ENCODE measurements at places on chromosomes 4 and X.

DNA sequence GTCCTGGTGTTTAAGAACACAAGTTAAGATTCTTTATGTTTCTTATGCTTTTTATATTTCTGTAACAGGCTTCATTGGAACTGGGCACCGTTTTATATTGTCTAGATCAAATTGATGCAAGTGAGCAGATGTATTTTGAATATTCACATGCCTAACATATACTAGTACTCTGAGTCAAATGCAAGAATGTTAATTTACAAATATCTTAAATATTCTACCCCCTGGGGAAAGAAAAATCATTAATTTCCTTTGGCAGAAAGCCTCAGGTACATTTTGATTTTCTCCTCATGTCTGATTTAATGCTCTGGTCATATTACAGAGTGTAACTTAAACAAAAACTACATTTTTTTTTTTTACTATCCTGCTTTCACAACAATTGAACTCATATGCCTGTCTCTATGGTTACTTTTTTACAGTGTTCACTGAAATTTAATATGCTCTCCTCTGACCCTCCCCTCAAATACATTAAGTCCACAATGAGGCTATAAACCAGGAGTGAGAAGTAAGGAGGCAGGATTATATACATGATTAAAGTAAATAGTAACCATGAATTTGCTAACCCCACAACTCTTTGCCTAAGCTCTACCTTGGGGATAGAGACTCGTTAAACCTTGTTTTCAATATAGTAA is 2.4 kb upstream of the NSUN7 start:
- DNase-seq, result no peak

- DNase-seq, result no peak
Measured at GRCh38 chr4:85555206-85555605, 80.3 kb downstream of the ARHGAP24 start.

DNA sequence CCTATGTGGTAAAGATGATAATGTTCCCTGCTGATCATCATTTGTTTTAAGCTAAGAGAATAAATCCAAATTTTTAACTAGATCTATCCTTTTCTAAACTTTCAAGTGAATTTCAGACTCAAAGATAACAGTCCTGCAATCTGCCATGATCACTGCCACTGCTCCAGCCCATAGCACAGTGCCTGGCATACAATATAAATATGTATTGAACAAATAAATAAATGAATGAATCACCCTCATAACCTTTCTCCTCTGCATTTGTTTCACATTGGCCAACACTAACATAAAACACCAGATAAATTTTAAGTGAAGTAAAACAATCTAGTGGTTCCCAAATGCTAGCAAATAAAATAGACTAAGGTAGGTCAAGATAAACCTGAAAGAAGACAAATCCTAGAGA is 439.0 kb downstream of the GPM6A start:
- DNase-seq, result no peak

- DNase-seq, result no peak
Measured at GRCh38 chrX:130176354-130176776, 4.6 kb downstream of the RAB33A start.

DNA sequence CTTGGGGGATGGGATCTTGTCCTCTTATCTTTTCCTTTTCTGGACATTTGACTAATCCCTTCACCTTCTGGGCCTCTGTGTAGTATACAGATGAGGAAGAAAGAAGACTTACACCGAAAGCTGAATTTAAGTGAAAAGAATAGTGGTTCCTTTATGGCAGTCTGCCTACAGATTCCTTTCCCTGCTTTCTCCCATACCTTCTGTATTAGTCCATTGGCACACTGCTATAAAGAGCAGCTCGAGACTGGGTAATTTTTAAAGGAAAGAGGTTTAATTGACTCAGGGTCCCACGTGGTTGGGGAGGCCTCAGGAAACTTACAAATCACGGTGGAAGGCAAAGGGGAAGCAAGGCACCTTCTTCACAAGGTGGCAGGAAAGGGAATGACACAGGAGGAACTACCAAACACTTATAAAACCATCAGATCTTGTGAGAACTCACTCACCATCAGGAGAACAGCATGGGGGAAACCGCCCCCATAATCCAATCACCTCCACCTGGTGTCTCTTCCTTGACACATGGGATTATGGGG is 34.0 kb upstream of the CD38 start:
- DNase-seq, result no peak

DNA sequence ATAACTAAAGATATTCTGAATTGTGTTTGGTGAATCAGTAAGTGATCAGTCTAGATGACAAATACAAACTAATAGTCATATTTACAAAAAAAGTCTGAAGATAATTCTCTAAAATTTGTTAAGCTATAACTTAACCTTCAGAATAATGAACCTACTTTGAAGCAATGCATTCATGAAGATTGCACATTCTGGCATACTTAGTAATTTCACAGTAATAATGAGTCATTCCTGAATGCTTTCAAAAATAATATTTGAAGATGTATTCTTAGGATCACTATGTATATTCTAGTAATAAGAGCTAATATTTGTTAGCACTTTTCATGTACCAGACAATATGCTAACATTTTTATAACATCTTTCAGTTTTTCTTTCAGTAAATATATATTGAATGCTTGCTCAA is 756.7 kb upstream of the SLIT2 start:
- no peak for DNase-seq

GRCh38 chr4:125833-126232 is 1.5 kb downstream of the ZNF718 start:
- no peak for DNase-seq

GRCh38 chr4:104421566-104421965 is 73.1 kb downstream of the CXXC4 start:
- no peak for DNase-seq

GRCh38 chr4:104490770-104491480 is 3.8 kb downstream of the CXXC4 start:
- no peak for DNase-seq

- DNase-seq, result no peak
Measured at GRCh38 chr4:26368685-26369084, 47.9 kb downstream of the RBPJ start.

DNA sequence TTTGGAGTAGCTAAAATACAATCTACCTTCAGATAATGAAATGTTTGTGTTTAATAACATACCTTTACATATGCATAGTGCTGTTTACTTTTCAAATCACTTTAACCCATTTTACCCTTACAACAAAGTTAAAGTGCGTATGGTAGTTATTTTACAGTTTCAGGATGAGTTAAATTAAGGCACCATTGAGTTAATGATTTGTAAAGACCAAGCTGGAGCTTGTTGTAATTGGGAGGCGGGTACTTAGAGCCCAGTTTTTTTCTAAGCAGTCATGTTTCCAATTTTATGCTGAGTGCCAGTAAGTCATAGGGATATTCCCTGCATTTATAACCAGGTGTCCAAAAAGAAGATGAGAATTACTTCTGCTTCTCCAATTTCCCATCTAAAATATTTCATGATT is 84.2 kb upstream of the NRK start:
- DNase-seq, result no peak

GRCh38 chrX:80578517-80579105 is 158.4 kb downstream of the TENT5D start:
- DNase-seq, result no peak

GRCh38 chr4:88822034-88822789 is 124.6 kb upstream of the NAP1L5 start:
- no peak for DNase-seq

DNA sequence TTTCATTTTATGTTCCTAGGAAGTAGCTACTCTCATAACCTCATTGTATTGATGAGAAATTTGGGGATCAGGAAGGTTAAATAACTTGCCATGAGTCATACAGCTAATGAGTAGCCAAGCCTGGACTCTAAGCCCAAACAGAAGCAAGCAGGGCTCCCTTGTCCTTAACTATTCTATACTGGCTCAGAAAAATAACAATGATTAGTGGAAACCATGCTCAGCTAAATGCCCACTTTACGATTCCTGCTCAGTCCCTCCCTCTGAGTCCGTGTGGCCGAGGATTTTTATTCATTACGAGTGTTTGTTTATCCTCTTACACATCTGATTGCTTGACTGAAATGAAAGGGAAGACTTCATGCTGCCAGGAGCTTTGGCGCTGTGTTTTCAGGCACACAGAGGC is 100.9 kb downstream of the SLC34A2 start:
- DNase-seq, result no peak

DNA sequence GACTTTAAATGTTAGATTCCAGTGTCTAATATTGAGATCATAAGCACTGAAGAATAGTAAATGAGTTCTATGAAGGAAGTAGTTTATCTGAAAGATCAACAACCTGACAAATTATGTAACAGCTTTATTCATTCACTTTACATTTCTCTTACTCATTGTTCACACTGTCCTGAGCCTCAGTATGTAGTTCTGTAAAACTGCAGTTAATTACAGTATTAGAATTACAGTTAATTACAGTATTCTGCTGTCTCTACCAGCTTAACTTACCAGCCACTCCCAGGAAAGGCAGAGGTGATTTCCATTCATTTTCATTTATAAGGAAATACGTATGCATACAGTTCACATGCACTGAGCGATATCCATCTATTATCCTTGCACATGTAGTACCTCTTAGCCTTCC is 32.7 kb downstream of the NFKB1 start:
- DNase-seq, result no peak

GRCh38 chr4:183407128-183407585 is 37.3 kb upstream of the CDKN2AIP start:
- DNase-seq, result peak; percentile 95

- no peak for DNase-seq
Measured at GRCh38 chrX:73964579-73964978, 339.4 kb upstream of the ZCCHC13 start.

DNA sequence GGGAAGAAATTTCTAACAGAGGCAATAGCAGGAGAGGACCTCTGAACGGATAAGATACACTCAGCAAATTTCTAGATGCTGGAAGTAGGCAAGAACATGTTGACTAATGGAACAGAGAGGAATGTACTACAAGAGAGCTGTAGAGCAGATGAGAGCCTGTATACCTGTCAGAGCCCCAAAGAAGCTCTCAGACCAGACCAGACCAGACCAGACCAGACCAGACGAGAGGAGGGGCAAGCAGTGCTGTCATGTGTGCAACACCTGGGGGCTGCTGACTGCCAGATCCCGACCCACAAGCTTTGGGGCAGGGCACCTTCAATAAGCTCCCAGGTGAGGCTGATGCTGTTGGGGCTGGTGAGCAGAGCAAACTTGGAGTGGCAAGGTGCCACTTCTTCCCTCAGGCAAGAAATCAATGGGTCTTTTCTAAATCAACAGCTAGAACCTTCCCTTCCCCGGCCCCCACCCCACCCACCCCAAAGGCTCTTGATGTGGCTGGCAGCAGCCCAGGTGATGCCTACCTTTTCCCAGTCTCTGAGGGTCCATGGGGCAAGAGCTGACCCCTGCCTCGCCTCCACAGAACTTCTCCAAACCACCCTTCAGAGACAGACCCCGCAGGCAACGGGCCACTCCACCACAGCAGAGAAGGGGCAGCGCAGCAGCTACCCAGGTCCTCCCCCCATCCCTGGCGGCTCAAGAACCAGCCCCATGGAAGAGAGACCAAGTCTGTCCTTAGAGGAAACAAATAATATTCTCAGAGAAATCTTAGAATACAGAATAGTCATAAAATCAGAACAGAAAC is 32.7 kb downstream of the MECP2 start:
- DNase-seq, result no peak

DNA sequence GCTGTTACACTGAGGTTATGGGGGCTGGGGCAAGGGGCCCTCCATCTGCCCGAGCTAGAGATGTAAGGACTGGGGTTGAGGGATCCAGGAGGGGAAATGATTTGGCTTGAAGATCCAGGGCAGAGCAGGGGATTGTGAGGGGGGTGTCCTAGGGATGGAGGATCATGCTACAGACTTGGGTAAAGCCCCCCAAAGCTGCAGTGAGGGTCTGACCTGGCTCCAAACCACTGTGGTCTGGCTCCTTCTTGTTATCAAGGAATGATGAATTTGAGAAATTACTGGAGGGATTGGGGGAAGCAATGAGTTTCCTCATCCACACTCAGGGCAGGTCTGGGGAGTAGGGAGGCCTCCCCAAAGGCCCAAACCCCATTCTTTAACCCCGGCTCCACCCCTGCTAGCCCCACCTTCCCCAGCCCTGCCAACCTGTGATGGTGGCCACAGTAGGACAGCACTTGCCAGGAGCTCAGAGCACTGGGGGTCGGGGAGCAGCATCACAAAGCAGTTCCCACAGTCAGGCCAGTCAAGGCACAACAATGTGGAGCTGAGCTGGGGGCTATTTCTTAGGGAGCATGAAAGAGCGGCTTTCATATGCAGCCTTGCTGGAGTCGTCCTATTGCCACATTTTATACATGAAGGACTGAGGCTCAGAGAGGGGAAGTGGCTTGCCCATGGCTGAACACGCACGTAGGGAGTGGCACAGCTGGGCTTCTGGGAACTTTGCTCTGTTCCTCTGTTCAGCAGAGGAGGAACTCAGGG is 165.5 kb downstream of the EFNB1 start:
- no peak for DNase-seq

GRCh38 chr4:122855353-122855890 is 28.8 kb downstream of the FGF2 start:
- no peak for DNase-seq

GRCh38 chr4:184808713-184809050 is 17.1 kb downstream of the ACSL1 start:
- no peak for DNase-seq

DNA sequence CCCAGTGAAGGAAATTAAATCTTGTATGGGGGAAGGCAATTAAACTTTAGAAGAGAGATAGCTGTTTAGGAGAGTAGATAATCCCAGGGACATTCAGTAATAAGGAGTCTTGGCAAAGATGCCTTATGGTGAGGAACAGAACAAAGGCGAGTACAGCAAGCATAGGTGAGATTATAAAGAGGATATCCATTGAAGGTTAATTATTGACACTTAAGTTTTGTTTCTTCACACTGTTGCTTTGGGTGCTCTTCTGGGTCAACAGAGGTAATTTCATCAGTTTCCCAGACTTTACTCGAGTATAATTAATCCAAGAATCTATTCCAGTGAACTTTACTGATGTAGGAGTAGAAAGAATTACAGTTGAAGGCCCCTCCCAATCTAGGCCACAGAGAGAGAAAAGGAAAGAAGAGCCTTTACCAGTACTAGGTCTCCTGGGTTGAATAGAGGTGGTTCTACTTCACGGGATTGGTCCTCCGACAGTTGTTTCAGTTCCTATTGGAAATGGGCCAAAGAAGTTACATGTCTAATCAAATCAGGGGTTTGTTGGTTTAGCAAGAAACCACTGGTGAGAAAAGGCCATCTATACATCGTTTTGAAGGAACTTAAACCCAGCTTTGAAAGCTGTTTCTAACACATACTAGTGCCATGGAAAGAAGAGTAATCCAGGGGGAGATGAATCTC is 27.2 kb downstream of the EPGN start:
- DNase-seq, result no peak

Measured in stimulated activated CD8-positive, alpha-beta memory T cell treated with anti-CD3 and anti-CD28 coated beads, Interleukin-15, amount 100 ng/mL, for 24 hours (primary cell).